CD8-positive, alpha-beta memory T cell (primary cell): ENCODE measurements at places on chromosomes 11 and 22. TPM values are rescaled to one million over a fixed set of nuclear protein-coding genes. Genes with fewer than 3 reads are reported as not detected.
A peak's percentile ranks its signal among the peaks of the same experiment; 100 is the strongest.

MRGPRE gene
- total RNA-seq, result not detected

GRCh38 chr22:23184764-23185113 lies 4.4 kb downstream of the BCR start:
- no peak overlapping the region for H3K27ac ChIP-seq
- no peaks in the 10 kb centered on the region for H3K27me3 ChIP-seq
- no peak for DNase-seq
- H3K4me1 ChIP-seq, result peaks cover 39% of the 10 kb centered on the region

- DNase-seq, result no peak
- no peak overlapping the region for H3K4me3 ChIP-seq
- no peaks in the 10 kb centered on the region for H3K27me3 ChIP-seq
- no peaks in the 10 kb centered on the region for H3K36me3 ChIP-seq
- H3K4me1 ChIP-seq, result no peaks in the 10 kb centered on the region
Observed at GRCh38 chr11:17743808-17744119, 9.2 kb downstream of the KCNC1 start.

- H3K4me1 ChIP-seq, result peaks cover 76% of the 10 kb centered on the region
- H3K27ac ChIP-seq, result peak overlapping the region; percentile 70
- no peaks in the 10 kb centered on the region for H3K27me3 ChIP-seq
- peak overlapping the region; percentile 98 for H3K4me3 ChIP-seq
- H3K36me3 ChIP-seq, result peaks cover 43% of the 10 kb centered on the region
Observed at GRCh38 chr22:38753948-38754750, 1.6 kb downstream of the SUN2 start.

GRCh38 chr22:35308480-35309021 lies 8.9 kb downstream of the TOM1 start:
- DNase-seq, result peak; percentile 22
- H3K27ac ChIP-seq, result no peak overlapping the region
- H3K4me1 ChIP-seq, result peaks cover 54% of the 10 kb centered on the region
- no peaks in the 10 kb centered on the region for H3K36me3 ChIP-seq
- no peak overlapping the region for H3K4me3 ChIP-seq
- H3K27me3 ChIP-seq, result no peaks in the 10 kb centered on the region
